ENCODE measurements at places on chromosomes 11 and 22.
A peak's percentile ranks its signal among the peaks of the same experiment; 100 is the strongest.

DNA sequence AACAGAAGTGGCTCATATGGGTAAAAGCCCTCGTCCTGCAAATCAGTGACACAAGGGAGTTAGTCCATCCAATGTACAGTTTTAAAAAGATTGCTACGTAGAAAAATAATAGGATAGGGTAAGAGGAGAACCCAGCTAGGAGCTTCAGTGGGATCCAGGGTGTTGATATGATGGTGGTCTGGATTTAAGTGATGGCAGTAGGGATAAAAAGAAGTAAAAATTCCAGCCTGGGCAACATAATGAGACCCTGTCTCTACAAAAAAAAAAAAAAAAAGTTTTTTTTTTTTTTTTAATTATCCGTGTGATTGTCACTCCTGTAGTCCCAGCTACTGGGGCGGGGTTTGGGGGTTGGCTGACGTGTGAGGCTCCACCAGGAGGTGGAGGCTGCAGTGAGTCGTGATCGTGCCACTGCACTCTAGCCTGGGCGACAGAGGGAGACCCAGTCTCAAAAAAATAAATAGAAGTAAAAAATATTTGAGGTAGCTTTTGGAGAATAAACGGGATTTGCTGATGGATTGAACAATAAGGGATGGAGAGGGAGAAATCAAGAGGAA, 7.0 kb upstream of the L3MBTL2 start:
- DNase-seq = peak; percentile 52

GRCh38 chr22:48900327-48900597, 927.4 kb downstream of the BRD1 start:
- DNase-seq = no peak

GRCh38 chr22:20565079-20565734, 57.8 kb downstream of the MED15 start:
- DNase-seq = no peak

DNA sequence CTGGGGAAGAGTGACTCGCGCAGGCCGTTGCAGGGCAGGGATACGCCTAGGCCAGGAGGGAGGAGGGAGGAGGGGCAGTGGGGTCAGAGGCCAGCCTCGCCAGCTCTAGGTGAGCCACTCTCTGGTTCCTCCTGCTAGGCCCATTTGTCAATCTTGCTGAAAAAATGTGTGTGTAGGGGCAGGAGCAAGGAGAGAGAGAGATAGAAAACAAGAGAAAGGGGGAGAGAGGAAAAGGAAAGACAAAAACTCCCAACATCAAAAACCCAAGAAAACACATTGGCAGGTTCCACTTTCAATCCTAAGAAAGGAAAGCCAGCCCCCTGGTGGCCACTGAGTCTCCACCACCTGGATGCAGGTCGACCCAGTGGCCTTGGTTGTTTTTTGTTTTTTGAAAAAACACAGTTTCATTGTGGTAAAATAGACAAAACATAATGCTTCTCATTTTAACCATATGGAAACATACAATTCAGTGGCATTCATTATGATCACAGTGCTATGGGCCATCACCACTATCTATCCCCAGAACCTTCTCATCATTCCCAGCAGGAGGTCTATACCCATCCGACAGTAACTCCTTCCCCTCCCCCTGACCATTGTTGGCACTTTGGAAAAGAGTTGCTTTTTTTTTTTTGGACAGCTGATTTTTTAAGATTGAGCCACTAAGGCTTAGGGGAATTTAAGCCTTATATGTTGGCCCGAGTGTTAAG, 10.9 kb downstream of the OMP start:
- DNase-seq = no peak

- no peak for DNase-seq
These were observed 22.4 kb upstream of the CAPRIN1 start for GRCh38 chr11:34029176-34029575.

GRCh38 chr11:45104006-45104789, 42.2 kb upstream of the PRDM11 start:
- DNase-seq = no peak
